Right ventricle myocardium superior (tissue), 1 donor: ENCODE measurements at places on chromosomes 3 and 15.
A peak's percentile ranks its signal among the peaks of the same experiment; 100 is the strongest.

DNA sequence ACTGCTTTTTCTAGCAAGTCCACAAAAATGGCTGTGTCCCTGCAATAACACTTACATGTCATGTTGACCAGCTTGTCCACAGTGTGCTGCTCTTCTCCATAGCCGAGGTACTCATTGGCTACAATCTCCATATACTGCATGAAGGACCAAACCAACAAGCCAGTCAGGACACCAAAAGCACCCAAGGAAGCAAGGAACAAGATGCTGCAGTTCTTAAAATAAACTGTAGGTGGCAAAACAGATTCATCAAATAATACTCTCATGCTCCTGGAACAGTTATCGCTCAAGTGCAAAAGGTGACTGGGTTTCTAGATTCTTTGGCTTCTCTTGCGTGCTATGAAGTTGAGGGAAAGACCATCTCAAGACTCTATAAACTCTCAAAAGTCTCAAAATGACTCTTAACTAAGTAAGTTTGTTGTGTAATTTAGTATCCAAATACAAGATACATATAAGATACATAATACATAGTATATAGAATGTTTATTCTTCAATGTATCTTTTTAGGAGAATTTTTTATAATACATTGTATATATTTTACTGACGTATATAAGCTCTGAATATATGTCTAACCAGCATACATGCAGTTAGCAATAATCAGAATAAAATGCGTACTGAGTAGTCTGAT, 57.0 kb downstream of the NEK10 start:
- no peak for DNase-seq

DNA sequence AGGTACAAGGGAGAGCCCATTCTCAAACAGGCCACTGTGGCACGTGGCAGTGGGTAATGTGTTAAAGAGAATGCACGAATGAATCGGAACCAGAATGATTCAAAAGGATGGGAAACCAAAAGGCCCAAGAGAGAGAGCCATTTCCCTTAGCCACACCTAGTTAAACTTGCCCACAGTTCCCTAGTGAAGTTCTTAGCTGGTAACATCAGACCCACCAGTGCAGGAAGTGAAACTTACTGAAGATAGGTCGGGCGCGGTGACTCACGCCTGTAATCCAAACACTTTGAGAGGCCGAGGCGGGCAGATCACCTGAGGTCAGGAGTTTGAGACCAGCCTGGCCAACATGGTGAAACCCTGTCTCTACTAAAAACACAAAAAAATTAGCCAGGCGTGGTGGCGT, 97.1 kb downstream of the MEX3B start:
- DNase-seq = no peak

DNA sequence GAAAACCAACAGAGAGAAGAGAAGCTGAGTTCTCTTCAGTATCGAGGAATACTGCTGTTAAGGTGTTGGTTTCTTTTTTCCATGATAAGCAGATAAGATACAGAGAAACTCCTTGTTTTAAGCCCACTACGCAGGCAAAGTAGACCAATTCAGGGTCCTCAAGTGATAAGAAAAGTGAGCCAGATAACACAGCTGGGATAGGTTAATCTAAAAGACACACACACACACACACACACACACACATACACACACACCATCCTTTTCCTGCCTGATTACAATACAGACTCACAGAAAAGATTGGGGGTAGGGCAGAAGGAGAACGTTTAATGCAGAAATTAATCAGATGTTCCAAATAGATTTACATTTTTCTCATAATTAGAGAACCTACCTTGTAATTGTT, 6.5 kb upstream of the PHLDB2 start:
- DNase-seq = no peak

- DNase-seq = no peak
Observed at GRCh38 chr3:171371354-171371753, 88.9 kb downstream of the TNIK start.

DNA sequence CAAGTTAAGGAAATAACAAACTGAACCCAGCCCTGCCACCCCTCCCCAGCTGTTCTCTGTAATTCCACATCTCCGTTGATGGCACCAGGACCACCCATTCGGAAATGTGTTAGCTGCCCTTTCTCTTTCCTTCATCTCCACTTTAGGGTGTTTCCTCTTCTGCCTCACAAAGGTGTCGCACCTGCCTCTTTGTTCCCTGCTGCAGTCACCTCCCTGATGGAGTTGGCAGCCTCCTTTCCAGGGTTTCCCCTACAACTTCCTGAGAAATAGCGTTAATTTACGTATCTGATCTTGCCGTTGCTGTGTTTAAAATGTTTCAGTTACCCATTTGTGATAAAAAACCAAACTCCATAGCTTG, 57.3 kb downstream of the GPR171 start:
- DNase-seq = no peak

- DNase-seq = peak; percentile 74
Observed at GRCh38 chr3:160003520-160004128, 15.0 kb downstream of the IL12A start.

DNA sequence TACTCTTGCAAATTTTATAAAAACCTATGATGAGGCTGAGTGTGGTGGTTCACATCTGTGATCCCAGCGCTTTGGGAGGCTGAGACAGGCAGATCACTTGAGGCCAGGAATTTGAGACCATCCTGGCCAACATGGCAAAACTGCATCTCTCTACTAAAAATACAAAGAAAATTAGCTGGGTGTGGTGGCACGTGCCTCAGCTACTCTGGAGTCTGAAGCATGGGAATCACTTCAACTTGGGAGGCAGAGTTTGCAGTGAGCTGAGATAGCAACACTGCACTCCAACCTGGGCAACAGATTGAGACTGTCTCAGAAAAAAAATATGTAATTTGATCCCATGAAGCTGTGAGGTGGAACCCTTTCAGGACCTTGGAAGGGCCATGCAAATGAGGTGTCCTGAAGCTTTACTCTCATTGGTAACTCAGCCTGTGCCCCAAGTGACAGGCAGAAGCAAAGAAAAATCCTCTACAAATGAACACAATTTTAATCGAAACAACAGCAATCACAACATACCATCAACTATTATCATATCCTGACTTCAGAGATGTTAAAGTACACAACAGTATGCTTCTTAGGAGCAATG, 84.6 kb upstream of the CDV3 start:
- DNase-seq = no peak

DNA sequence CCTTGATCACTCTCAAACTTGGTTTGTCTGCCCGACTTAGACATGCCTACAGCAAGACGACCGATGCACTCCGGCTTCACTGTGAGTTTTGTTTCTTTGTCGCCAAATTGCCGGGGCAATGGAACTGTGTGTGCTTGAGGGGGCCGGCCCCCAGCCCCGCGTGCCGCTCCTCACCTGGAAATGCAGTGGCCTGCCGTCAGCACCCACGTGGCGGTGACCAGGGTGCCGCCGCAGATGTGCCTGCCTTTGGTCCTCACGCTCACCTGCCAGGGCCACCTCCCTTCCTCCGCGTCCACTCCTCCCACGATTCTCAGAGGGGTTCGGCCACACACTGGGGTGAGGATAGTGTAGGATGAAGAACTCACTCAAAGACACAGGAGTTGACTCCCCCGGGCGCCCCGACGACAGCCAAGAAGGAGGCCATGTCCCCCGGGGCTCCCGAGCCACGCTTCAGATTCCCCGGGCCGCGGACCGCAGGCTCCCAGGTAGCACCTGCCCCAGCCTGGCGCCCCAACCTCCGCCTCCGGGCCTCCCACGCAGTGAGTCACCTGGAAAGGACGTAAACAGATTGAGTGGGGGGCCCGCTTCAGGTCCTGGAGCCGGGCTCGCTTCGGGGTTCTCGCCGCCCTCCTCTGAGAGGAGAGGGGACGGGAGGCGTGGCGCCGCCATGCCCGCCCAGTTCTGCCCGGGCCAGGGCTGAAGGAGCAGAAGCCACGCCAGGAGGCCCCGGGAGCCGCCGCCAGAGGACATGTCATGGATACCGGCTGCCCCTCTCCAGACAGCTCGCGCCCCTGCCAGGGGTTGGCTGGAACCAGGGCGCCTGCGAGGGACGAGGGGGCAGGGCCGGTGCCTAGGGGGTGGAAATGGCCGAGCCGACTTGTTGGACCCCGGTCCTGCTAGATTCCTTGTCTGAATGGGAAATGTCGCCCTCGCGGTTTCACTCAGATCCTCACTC, 29.6 kb downstream of the MYL3 start:
- no peak for DNase-seq
